ENCODE measurements at places on chromosomes 5 and 9.

- peak; percentile 48 for DNase-seq
Measured at GRCh38 chr9:21591221-21592062, 109.3 kb upstream of the IFNE start.

GRCh38 chr5:139787257-139787567 lies 8.4 kb upstream of the PSD2 start:
- DNase-seq = no peak

DNA sequence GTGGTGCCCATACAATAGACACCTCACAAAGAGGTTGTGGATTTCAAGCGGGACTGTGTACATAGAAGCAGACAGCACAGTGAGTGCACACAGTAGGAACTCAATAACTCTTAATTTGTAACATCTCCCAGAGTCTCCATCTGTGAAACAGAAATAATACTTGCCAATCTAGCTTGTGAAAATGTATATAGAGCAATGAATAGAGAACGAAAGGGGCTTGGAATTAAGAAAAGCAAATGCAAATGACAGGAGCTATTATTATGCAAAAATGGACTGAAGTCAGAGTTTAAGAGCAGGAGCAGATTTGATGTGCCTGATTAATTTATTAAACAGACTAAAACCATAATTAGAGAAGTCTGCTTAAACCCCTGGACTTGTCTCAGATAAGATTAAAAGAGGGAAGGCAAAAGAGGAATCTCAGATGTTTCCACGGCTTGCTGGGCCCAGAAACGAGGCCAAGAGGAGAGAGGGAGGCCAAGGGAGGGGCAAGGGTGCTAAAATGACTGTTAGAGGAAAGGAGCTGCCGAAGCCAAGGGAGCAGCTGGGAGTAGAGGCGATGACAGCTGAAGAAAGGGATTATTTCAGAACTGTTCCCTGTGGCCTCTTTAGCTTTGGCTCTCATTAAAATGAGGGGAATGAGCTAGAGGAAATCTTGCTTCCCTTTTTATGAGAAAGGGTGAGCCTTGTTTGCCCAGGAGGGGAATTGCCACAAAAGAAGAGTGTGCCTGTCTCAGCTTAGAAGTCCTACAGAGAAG lies 72.1 kb downstream of the FEM1C start:
- DNase-seq = no peak

DNA sequence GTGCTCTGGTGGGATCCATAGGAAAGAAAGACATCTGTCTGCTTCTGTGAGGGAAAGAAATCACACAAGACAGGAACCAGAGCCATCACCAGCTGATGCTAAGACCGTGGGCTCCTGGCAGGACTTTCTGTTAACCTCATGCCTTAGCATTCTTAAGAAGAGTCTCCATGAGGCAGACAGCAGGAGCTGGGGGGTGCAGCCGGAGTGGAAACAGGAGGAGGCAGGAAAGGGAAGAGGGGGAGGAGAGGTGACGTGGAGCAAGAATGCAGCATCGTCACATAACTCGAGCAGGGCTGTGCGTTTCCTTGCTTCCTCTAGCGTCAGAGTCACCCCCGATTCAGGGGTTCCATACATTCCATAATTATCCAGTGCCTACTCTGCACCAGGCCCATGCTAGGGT lies 53.6 kb downstream of the ERGIC1 start:
- DNase-seq = no peak

DNA sequence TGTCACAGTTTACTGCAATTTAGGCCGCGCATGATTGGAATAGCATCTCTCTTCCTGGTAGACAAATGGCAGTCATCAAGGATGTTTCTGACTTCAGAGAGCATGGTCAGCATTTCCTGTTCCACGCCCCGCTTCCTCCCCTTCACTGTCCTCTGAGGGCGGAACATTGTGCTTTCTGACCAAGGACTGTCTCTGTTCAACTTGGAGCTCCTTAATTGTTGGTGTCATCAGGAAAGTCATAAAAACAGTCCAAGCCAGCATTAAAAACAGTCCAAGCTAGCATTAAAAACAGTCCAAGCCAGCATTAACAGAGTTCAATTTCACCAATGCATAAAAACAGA lies 301.3 kb upstream of the IRX4 start:
- DNase-seq = no peak

DNA sequence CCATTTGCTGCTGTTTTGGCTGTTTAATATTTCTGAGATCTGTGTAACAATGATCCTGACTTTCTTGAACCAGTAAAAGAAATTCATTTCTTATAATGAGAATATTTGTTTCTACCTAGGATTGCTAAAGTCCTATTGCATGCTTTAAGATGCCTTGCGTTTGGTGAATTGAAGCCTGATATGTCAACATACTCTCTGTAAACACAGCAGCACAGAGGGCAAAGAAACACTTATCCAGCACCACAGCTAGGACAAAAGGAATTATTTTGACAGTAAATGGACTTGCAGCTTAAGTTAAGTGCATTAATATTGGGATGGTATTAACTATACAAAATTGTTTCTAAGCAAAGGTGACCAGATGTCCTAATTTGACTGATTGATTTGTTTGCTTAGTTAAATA lies 2031.2 kb upstream of the CDH6 start:
- no peak for DNase-seq

DNA sequence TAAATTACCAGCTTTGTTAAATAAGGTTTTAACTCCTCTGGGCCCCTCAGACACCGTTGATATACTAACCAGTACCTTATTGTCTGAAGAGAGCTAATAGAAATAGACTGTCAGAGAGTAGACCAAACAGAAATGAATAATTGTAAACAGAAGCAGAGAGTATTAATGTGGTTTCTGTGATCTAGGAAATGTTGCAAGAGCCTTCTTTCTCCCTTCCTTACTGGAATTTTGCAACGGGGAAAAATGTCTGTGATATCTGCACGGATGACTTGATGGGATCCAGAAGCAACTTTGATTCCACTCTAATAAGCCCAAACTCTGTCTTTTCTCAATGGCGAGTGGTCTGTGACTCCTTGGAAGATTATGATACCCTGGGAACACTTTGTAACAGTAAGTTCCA lies 5.1 kb downstream of the TYRP1 start:
- DNase-seq = no peak

GRCh38 chr5:68729678-68730077 lies 364.1 kb upstream of the SLC30A5 start:
- DNase-seq = no peak

DNA sequence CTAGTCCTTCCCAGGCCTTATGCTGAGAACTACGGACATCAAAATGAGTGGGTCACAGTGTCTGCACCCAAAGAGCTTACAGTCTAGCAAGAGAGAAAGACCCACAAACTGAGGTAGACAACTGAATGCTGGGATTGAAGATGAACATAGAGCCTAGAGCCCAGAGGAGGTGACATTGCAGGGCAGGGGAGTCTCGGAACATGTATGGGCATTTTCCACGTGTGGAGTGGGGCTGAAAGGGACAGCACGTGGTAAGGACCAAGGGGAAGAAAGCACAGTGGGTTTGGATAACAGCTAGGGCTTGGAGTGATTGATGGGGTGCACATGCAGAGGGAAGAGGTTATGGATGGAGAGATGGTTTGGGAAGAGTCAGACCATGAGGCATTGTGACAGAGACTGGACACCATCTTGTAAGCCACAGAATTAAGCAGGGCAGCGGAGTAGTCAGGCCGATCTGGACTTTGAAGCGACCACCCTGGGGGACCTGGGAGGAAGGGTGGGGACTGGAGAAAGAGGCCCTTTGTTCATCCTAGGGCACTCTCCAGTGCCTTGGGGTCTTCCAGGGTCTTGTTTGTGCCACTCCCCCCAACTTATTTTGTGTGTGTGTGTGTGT lies 47.5 kb upstream of the SH3PXD2B start:
- no peak for DNase-seq

DNA sequence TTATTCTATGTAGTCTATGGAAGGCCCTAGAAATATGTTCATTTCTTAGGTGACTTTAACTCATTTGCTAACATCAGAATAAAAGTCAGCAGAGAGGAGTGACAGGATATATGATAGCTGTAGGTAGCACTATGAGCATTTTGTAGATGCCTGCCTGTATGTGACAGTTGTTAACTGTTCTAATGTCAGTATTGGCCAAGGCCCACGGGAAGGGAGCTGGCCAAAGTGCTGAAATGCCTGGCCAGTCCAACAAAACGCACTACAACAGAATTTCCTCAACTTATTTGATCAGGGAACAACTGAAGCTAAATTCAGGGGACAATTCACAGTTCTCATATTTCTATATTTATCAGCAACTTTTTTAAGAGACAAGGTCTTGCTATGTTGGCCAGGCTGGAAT lies 20.8 kb downstream of the SV2C start:
- peak; percentile 7 for DNase-seq

DNA sequence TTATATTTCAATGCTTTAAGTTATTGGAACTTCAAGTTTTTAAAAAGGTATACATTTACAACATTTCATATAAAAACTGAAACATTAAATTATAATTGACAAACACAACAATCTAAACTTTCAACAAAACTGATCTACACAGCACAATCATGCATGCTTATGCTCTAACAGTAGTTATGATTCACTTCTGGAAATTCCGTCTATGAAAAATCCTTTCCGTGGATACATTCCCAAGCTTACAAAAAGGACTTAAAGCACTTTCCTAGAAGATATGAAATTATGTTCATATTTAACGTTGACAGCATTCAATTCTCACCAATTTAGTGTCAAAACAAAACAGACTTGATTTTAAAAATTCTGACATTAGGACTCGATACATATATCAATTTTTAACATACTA lies 3.7 kb downstream of the HNRNPH1 start:
- DNase-seq = no peak

DNA sequence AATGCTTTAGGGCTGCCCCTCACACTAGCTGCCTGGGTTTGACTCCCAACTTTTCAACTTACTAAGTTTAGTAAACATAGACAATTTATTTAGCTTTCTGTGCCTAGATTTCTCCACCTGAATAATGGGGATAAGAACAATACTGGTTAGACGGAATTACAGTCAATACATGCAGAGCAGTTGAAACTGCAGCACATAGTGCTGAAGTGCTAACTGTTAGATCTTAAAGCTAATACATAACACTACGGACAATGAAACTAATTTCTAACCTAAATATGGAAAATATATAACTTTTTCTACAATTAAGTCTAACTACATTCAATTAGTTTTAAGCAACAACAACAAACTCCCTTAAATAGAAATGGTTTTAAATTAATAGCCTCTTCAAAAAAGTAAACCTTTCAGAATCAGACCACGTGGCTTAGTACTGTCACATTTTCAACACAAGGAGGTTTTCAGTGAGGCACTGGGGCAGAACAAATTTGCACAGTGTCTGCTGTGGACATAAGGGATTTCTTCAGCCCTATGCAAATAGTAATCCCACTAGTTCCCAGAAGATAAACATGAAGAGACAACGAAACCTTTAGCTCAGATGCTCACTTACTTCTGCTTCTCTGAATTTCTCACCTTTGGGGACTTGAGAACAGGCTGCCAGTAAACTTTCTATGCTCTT lies 293.4 kb downstream of the EDIL3 start:
- DNase-seq = no peak

DNA sequence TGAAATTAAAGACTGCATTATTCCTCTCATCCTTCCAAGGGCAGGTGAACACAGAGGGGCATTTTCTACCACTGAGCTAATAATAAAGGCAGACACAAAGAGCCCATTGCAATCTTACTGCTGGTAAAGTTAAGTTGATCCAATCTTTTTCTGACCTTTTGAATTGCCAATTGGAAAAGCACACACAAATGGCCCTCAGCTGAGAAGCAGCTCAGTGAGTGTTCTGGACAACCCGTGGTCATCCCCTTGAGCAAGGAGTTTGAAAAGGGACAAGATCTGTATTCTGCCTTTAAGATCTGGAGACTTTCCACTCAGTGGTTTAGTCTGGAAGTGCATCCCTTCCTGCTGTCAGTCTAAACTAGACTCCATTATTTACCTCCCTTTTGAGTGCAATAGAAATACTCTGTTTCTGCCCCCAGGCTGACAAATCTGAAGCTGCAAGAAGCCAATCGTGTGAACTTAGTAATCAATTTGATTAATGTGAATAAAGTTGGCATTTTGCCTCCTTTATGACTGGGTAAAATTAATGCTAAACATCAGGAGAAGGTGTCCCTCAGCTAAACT lies 835.7 kb downstream of the MAT2B start:
- DNase-seq = no peak

- no peak for DNase-seq
Measured at GRCh38 chr5:131328536-131329285, 64.9 kb downstream of the CDC42SE2 start.

DNA sequence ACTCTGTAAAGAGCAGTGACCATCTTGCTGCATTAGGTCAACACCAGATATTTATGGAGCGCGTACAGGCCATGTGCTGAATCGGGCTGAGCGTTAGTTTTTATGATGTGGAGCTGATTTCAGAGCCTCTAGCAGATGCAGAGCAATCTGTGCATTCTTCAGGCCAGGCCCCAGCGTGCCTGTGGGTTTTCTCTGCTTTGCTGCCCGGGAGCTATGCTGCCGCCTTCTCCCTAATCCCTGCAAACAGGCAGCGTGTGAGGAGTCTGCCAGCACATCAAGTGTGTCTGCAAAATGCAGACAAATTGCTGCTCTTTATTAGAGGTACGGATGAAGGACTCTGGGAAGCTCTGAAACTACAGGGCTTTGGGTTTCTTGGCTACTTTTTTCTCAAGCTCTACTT lies 170.0 kb downstream of the NTRK2 start:
- no peak for DNase-seq

DNA sequence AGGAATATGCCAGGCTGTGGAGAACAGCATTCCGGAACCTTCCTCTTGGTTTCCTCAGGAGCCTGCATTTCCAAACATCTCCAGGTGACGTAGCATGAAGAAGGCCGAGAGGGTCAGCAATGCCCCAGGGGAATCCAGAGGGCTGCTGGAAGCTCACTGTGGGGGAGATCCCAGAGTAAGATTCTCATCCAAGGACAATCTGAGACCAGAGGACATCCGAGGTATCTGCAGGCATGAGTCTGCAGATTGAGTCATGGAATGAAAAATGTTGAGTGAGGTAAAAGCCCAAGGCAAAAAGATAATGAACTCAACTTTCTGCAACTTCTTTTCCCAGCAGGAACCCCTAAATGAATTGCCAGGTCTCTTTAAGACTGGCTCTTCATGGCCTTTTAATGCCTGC lies 73.5 kb downstream of the KIF4B start:
- no peak for DNase-seq

GRCh38 chr5:57653636-57654290 lies 171.2 kb upstream of the ACTBL2 start:
- DNase-seq = no peak

- DNase-seq = no peak
Measured at GRCh38 chr9:4922730-4923129, 62.3 kb upstream of the JAK2 start.

DNA sequence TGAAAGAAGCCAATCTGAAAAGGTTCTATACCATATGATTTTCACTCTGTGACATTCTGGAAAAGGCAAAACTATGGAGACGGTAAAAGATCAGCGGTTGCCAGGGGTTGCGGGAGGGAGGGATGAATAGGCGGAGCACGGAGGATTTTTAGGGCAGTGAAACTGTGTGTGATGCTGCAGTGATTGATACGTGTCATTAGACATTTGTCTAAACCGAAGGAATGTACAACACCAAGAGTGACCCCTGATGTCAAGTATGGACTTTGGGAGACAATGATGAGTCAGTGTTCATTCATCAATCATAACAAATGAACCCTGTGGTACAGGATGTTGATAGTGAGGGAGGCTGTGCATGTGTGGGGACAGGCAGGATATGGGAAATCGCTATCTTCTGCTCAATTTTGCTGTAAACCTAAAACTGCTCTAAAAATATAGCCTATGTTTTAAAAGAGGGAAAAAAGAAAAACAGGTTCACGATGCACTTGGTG lies 34.4 kb downstream of the ERGIC1 start:
- no peak for DNase-seq

All from CD4-positive, alpha-beta T cell treated with Interleukin-17A for 4 hours (primary cell).